ENCODE measurements at places on chromosomes 11 and 22.

- no peak for DNase-seq
Measured at GRCh38 chr11:86938900-86939880, 16.0 kb downstream of the FZD4 start.

DNA sequence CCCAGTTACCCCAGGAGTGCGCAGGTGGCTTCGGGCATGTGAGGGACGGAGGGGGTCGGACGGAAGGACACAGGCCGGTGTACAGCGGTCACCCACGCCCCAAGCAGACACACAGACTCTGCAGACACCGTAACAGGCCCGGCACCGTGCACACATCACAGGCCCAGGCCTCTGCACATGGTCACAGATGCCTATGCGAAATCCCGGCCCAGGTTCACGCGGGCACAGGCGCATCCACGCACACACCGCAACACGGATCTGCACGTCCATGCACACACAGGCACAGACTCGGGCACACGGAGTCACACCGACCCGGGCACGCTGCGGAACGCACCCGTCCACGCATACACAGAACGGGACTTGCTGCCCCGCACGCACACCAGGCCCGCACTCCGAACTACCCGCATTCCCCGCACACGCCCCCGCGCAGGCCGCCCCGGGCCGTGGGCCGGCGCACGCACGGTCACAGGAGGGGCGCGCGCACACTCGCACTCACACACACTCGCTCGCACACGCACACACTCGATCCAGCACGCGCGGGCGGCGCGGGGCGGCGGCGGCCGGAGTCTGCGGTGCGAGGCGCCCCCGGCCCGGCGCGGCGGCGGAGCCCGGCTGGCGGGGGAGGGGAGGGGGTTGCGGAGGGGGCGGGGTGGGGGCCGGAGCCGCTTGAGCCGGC lies at the start of gene MGAT3:
TSS of gene MGAT3 (plus strand) at position 491 of the 676 bp plus-strand sequence. CDS start 30,336 bp downstream, outside the sequence.
- no peak for DNase-seq

GRCh38 chr11:111531136-111531535 lies 9.4 kb upstream of the LAYN start:
- DNase-seq = no peak

- peak; percentile 95 for DNase-seq
Measured at GRCh38 chr11:67354075-67355022, 1.0 kb upstream of the POLD4 start.

GRCh38 chr11:69878927-69879728 lies 59.9 kb upstream of the FGF3 start:
- DNase-seq = no peak

DNA sequence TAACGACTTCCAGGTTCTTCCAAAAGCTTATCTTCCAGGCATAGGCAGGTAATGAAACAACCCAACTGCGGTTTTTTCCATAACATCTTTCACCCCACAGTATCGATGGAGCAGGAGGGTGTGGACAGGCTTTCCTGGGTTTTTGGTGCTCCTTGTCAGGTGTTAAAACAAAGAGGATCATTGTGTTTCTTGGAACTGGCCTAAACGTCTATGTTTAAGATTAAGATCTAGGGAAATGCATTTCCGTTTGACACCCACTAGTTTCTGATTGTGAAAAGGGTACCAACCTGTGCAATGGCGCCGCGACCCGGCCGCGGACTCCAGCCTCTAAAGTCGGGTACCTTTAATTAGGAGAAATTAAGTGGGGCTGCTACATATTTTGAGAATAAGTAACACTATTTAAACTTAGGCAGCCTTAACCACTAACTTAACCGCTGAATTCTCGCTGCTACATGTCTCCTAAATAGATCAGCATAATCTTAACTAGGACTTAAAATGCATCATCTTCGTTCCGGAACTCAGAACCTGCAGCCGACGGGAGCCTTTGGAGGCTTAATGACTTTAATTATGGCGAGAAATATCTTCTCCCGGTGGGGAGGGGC lies 31.5 kb downstream of the C22orf31 start:
- no peak for DNase-seq

DNA sequence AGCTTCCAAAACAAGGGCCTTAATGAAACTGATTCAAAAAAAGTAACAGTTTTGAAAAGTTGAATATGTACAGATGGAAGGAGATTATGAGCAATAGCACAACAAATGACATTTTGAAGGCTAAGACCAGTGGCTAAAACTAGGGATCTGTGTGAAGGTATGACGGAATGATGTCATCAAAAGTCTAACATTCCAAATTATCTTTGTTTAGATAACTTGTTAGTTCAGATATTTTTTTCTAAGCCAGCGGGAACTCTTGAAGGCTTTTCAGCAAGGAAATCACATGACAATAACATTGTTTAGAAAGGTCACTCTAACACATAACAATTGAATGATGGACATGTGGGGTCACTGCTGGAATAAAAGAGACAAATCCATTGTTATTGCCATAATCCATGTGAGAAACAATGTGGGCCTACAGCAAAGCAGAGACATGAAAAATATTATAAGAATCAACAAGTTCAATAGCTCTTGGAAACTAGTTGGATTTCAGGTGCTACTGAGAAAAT lies 260.5 kb downstream of the CASP12 start:
- DNase-seq = no peak

DNA sequence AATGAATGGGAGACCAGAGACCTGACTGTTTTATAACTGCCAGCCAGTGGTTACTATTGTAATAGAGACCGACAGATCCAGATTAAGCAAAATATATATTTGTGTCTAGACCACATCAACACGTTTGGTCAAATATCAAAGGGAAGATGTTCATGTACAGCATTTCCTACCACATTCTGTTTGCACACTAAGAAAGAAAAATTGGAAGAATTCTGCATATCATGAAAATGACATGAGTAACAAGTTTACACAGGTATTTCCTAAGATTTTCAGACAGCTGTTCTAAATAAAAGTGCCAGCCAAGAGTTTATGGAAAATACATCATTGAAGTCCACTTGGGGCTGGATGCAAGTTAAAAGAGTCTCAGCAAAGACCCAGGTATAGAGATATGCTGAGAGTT lies 145.5 kb upstream of the ANO3 start:
- no peak for DNase-seq

DNA sequence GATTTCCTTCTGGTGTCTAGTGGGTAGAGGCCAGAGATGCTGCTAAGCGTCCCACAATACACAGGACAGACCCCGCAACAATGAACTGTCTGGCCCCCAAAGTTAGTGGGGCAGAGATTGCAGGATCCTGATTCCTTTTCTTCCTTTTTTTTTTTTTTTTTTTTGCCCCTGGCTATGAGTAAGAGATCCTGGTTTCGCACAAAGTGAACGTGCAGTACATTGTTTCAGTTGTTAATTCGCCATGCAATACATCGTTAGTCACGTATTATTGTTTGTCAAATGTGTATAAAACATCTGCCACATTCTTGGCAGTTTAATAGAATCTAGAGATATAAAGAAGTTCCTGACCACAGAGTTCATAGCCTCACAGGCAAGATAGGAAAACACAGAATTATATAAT lies 20.2 kb downstream of the ST3GAL4 start:
- no peak for DNase-seq

DNA sequence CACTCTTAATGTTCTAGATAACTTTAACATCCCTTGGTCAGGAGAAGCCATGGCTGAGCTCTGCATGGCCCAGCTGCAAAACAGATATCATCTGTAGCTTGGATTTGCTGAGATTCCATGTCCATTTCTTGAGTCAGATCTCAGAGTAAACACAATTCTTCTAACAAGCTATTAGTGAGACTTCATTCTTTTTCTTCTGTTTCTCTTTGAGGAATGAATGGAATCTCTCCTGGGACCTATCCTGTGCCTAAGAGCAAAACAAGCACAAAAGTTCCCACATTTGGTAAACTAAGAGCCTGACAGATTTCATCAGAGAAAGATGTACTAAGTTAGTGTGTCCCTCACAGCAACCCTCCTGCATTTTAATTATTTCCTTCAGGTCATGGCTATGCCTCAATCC lies 142.8 kb downstream of the MAML2 start:
- DNase-seq = no peak

- DNase-seq = no peak
Measured at GRCh38 chr11:9982127-9982795, 311.8 kb downstream of the SBF2 start.

DNA sequence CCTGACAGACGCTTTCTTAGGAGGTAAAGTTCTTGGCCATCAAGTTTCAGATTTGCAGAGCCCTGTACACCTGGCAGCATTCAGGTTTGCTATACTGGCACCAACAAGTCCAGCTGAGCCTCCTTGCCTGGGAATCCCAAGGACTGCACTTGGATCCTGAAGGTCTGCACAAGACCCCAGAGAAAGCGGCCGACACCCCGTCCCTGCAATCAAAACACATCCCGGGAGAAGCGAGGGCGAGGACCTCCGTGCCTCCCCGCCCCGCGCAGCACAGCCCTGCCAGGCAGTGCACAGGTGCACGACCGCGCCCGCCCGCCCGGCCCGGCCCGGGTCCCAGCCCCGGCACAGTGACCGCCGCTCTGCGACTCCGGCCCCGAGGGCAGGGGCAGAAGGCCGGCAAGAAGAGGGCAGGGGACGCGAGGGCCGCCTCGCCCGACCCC lies 559 bp downstream of the MRTFA start:
- DNase-seq = no peak

- DNase-seq = no peak
Measured at GRCh38 chr11:133904818-133905515, 51.8 kb downstream of the IGSF9B start.

DNA sequence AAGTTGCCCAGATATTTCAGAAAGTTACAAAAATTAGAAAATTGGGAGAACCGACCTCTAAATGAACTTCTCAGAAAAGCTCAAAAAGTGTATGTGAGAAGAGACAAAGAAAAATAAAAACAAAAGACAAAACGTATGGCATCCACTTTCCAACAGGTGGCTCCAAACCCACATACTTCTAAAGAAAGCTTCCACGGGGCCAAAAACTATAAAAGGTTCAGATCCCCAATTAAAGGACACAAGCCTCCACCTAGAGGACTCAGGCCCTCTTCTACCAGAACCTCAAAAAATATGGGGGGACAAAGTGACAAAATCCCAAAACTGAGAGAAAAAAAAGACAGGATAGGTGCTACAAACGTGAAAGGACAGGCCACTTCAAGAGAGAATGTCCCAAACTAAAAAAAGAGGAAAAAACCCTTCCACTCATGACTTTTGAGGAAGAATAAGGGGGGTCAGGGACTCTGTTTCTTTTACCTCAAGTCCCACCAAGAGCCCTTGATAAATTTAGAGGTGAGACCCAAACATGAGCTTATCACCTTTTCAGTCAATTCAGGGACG lies 8.8 kb downstream of the SCGB2A1 start:
- no peak for DNase-seq

DNA sequence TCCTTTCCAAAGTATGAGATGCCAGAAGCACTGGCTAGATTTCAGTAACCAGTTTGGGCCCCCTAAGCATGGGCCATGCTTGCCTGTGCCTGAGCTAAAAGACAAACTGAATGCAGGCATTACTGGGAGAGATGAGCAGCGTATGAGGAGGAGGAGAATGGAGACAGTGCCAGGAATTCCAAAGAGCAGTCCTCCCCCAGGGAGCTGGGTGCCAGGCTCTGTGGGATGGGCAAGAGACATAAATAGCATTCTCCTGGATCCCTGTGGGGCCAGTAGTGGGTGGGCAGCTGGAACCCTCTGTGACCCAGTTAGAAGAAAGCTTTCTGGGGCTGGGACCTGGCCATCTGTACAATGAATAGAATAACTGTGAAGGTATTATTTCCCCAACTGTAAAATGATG lies 235.6 kb downstream of the KCNA4 start:
- no peak for DNase-seq

GRCh38 chr11:4393209-4393857 lies at the start of gene TRIM21:
TSS of gene TRIM21 (minus strand) at chr11:4393702. CDS start at chr11:4390409, 3,293 bp downstream.
- DNase-seq = peak; percentile 84

- DNase-seq = no peak
Measured at GRCh38 chr11:94194712-94195111, 66.1 kb downstream of the PANX1 start.

GRCh38 chr11:112760396-112761059 lies 200.7 kb upstream of the NCAM1 start:
- DNase-seq = no peak

GRCh38 chr11:132379540-132379939 lies 1009.1 kb downstream of the NTM start:
- DNase-seq = no peak

GRCh38 chr11:95991545-95991944 lies 67.6 kb upstream of the MTMR2 start:
- no peak for DNase-seq

DNA sequence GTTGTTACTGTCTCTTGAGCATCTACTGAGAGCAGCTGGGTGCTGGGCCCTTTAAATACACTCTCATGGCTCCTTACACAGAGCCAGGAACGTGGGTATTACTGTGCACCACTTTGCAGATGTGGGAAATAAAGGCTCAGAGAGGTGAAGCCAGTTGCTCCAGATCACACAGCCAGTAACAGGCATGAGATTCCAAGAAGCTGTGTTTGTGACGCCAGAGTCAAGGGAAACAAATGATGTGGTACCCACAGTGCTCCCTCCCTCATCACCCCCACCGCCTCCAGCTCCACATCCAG lies 1.4 kb upstream of the PRDM11 start:
- no peak for DNase-seq

DNA sequence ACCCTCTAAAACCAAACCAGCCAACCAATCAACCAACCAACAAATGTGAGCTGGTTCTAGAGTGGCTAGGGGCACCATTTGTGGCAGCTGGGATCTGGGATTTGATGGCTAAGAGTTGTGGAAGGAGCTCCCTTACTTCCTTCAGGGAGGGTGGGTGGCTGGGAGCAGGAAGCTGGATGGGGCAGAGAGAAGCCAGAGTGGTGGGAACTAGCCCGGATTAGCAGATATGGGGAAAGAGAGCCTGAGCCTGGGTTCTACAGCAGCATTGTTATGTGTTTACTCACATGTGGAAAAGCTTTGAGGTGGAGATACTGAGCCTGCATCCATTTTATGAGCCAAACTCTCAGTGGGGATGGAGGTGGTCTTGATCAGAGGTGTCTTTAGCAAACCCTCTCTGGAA lies 30.9 kb upstream of the THY1 start:
- DNase-seq = no peak

- DNase-seq = peak; percentile 75
Measured at GRCh38 chr22:29072193-29072978, 449 bp upstream of the KREMEN1 start.

DNA sequence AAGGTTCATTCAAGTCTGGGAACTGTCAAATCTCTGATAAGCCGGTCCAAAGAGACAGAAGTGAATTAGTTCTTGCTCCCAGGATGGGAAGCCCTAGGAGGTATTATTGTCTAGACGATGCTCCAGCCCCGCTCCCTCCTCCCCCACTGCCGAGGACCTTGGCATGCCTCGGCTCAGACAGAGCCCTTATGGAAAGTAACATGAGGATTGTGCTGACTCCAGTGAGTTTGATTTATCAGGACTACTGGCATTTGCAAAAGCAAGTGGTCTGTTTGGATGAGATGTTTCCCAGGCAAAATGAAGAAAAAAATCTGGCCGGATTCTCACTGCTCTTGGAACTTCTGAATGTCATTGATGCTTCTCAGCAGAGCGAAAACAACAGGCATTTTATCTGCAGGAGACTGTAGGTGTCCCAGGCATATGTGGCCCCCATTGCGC lies 341.0 kb downstream of the ETS1 start:
- no peak for DNase-seq

DNA sequence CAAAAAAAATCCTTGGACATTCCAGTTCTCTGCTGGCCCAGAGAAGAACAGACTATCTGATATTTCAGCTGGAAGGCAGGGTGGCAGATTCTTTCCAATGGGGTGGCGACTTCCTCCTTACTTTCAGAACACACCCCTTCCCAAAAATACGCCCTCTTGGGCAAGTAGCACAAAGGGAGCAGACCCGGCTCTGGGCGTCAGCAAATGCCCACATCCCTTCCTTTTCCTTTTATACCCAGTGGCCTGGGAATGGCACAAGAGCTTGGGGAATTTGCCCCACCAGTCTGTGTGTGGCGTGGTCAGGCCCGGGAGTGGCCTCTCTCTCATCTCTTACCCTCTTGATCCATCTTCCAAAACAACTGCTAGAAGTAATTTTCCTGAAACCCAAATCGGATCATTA lies 33.0 kb upstream of the NUP160 start:
- peak; percentile 28 for DNase-seq
